ENCODE measurements at places on chromosomes 13 and 19.

DNA sequence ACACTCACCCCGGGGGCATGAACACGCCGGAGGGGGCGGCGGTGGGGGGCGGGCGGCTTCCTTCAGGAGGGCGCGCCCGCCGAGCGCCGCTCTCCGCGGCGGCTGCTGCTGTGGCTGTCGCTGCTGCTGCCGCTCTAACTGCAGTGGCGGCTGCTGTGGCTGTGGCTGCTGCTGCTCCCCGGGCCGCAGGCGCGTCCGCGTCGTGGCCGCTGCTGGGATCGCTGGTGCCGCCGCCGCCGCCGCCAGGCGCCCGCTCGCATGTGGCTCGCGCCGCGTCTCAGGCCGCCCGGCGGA, at the start of gene BBC3:
Gene BBC3 (minus strand): TSS at position 279 of the 294 bp plus-strand sequence. CDS start 2,768 bp downstream, outside the sequence.
- DNase-seq, result no peak

DNA sequence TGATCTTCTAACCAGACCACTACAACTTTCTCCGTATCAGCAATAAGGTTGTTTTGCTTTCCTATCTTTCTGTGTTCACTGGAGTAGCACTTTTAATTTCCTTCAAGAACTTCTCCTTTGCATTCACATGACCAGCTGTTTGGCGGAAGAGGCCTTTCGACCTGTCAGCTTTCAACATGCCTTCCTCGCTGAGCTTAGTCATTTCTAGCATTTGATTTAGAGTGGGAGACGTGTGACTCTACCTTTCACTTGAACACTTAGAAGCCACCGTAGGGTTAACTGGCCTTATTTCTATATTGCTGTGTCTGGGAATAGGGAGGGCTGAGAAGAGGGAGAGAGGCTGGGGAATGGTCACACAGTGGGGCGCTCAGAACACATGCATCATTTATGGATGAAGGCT, 104.7 kb downstream of the TUBGCP3 start:
- DNase-seq, result no peak

- DNase-seq, result no peak
These were observed 236.1 kb downstream of the RGCC start for GRCh38 chr13:41693434-41693833.

- no peak for DNase-seq
These were observed 37.7 kb upstream of the MCF2L start for GRCh38 chr13:112931028-112931934.

DNA sequence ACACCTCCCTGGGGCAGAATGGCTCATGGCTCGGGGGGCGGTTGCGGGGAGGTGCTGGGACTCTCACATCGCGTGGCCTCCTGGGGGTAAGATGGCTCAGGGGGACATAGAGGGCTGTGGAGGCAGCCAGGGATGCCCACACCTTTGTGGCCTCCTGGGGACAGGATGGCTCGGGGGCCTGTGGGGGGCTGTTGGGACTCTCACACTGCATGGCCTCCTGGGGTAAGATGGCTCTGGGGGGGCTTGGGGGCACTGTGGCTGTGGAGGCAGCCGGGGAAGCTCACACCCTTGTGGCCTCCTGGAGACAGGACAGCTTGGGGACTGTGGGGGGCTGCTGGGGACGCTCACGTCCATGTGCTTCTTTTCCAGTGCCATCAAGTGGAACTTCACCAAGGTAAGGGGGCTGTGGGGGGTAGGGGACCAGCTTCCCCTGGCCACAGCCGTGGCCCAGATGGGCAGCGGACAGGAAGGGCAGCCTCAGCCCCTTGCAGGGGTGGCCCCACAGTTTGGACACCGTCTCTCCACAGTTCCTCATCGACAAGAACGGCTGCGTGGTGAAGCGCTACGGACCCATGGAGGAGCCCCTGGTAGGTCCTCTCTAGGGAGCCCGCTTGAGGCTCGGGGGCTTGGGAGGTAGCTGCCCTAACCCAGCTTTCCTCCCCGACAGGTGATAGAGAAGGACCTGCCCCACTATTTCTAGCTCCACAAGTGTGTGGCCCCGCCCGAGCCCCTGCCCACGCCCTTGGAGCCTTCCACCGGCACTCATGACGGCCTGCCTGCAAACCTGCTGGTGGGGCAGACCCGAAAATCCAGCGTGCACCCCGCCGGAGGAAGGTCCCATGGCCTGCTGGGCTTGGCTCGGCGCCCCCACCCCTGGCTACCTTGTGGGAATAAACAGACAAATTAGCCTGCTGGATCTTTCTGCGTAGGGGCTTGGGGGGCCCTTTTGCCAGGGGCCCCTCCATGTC, 2.4 kb downstream of the GPX4 start:
- no peak for DNase-seq

DNA sequence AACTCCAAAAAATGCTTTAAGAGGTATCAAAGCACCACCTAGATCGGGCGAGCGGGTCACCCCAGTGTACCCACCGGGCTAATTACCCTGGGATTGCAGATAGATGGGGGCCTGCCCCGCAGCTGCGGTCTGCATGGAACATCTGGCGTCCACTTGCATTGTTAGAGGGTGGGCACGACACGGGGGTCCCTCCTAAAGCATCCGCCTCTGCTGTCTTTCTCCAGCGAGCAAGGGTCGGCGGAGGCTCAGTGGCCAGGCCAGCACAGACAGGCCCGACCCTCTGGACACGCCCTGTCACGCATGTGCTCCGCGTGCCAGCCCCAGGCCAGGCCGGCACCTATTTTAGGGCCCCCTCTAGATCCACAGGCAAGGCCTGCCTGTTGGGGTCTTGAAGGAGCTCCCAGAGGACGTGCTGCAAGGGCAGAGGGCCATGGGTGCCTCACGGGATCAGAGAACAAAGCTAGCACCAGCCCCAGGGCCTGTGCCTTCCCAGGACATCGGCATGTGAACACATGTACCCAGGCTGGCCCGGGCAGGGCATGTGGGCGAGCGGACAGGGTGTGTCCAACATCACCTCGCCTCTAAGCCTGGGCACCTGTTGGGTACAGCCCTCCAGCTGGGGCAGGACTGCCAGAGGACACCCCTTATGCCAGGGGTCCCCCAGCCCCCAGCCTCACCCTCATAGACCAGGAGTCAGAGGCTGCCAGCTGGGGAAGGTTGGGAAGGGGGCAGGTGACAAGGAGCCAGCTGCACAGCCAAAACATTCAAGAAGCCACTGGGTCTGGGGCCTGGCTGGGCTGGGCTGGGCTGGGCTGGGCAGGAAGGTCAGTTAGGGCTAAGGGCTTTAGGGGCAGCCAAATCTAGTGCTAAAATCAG, 35.6 kb upstream of the NANOS3 start:
- no peak for DNase-seq

Data from substantia nigra (tissue), 51 donors.